ENCODE measurements at places on chromosomes 2 and 18.
A peak's percentile ranks its signal among the peaks of the same experiment; 100 is the strongest.

DNA sequence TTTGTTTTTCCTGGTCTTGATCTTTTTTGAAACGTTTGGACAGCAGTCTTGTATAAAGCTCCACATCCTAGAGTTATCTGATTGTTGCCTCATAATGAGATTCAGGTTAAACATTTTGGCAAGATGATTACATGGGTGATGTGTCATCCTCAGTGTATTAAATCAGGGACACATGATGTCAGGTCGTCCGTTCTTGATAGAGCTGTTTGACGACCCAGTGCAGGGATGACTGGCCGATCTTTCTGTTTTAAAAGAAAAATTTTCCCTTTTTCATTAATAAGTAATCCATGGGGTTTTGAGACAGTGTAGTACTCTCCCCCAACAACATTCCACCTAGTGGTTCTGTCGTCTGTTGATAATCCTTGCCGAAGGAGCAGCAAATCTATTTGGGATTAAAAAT lies 44.5 kb upstream of the SERPINB2 start:
- no peak for DNase-seq

- DNase-seq = no peak
Measured at GRCh38 chr2:169776252-169776761, 22.4 kb upstream of the SSB start.

DNA sequence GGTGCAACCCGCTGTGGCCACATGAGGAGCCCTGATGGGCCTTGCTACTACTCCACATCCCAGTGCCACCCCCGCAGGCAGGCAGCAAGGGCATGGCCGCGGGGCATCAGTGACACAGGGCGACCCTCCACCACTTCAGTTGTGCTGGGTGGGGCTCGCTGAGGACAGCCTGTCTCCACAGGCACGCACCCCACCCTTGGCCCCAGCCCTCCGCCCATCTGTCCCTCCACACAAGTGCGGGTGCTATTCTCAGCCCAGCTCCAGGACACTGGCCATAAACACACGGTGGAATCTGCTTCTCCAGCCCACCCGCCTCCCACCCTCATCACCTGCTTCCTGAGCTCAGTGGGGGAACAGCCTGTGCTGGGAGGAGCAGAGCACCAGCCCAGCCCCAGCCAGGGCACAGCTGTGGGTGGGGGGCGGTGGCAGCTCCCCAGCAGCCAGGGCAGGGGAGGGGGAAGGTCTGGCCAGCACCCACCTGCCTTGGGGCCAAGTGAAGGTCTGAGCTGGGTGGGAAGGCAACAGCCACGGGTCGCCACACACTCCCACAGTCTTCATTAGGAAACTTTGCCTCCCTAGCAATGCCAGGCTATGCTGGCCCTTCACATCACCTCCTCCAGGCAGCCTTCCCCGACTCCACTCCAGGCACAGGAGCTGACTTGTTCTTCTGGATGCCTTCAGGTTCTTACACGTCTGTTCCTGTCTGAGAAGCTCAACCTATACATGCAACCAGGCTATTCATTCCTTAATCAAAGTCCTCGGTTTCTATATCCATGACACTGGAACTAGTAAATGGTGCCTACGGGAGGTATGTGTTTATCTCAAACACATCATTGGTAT lies 16.5 kb downstream of the BIN1 start:
- DNase-seq = no peak

- no peak for DNase-seq
Measured at GRCh38 chr2:140526575-140526974, 1604.2 kb downstream of the LRP1B start.

- no peak for DNase-seq
Measured at GRCh38 chr2:20224716-20225293, at the start of gene SDC1. SDC1 (minus strand) TSS chr2:20225130; CDS start chr2:20224867, 263 bp downstream.

DNA sequence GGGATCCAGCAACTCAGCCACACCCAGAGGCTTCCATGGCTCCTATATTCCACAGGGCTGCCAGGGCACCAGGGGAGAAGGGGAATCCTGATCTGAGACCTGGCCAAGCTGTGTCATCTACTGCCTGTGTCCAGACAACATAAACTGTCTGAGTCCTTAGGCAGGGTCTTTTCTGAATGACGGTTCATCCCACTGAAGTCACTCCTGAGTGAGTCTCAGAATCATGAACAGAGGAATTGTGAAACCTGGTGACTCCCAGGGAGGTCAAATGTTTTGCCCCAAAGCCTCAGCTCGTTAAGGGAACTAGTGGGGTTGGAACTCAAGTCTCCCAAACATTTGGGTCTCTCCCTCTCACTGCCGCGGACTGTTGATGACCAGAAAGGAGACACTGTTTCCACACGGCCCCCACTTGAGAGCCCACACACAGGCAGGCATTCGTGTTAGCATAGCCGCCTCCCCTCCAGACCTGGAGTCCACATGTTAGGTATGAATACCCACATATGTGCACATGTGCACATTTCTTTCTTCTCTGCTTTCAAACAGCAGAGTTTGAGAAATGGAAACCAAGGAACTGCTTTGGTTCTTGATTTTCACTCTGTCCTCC lies 125.0 kb upstream of the MSH6 start:
- DNase-seq = no peak

DNA sequence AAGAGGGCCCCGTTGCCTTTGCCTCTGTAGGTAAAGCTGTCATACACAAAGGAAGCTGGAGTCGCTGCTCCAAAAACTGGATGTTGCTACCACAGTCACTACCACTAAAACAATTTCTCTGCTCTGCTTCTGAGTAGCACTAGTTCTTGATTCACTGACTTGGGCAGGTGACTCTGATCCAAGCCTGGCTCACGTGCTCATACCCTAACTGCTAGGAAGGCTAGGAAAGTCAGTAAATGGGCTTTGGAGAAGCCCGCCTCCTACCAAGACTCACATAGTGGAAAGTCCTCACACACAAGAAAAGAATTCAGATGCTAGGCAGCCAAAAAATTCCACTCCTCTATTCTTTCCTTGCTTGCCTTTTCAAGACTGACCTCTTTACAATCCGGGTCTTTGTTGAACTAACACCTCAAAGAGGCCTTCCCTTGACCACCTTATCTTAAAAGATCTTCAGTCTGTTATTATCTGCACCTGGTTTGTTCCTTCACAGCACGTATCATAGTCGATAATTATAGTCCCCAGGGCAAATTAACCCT lies 11.4 kb upstream of the DYNC1I2 start:
- DNase-seq = no peak

DNA sequence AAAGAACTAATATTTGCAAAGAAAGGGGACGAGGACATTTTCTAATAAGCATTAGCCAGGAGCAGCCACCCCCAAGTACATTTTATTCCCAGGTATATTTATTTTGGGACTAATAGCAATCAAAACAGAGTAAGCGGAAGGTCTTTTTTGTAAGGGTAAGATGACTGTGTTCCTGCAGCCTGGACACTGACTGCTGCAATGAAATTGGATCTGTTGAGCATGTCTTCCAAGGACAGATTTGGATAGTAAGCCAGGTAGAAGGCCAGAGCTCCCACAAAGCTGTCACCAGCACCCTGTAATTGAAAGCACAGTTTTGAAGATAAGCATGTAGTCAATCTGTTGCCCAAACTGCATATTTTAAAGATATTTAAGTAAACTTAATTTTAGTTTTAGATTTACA lies 10.0 kb downstream of the MRPL33 start:
- no peak for DNase-seq

- no peak for DNase-seq
Measured at GRCh38 chr2:160208655-160209515, 8.8 kb upstream of the ITGB6 start.

GRCh38 chr2:55585451-55586080 lies 31.9 kb downstream of the PPP4R3B start:
- no peak for DNase-seq

GRCh38 chr2:86673986-86674670 lies 46.0 kb upstream of the RMND5A start:
- no peak for DNase-seq

GRCh38 chr18:46449033-46449432 lies 208.0 kb downstream of the LOXHD1 start:
- no peak for DNase-seq

GRCh38 chr2:138708682-138709241 lies 71.4 kb downstream of the NXPH2 start:
- no peak for DNase-seq

DNA sequence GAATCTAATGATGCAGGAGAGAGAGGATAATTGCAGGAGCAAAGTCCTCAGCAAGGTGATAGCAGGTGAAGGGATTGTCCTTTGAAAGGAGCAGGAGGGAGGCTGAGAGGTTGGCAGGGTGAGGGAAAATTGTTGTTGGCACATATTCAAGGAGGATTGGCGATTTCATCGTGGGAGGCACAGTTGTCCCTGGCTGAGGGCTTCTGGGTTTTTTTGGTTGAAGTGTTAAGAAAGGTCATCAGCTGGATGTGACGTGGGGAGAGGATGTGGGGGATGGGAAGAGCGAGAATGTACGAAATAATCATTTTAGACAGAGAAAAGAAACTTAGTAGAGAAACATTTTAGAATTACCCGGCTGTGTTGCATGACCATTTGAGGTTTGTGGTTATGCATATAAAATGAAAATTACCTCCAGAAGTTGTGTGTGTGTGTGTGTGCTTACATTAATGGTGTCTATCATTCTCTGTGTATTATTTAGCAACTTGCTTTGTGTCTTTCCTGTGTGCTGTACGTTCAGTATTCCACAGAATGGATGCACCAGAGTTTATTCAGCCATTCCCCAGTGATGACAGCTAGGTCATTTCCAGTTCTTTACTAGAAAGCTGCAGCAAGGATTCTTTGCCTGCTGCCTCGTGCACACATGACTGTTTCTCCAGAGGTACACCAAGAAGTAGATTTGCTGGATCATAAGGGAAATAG lies 67.6 kb downstream of the SDC1 start:
- no peak for DNase-seq

GRCh38 chr2:9407363-9407811 lies 15.9 kb downstream of the ITGB1BP1 start:
- DNase-seq = no peak

DNA sequence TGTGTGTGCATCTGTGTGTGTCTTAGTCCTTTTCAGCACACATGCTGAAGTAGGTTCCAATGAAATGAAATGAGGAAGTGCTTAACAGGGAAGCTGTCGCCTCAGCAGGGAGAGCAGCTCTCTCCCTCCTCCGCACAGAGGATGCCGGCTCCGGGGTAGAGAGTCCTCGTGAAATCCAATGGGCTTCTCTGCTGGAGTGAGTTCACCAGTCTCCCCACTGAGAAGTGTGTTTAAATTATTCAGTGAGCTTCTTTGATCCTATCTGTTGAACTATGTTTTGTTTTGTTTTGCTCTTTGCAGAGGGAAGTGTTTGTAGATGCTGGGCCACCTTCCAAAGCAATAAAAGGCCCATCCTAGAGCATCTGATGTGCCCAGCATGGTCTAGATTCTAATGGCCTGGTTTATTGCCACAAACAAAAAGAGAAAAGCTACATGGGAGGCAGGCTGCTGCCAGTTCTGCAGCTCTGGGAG lies 6.7 kb downstream of the PPP1R7 start:
- DNase-seq = no peak

- no peak for DNase-seq
Measured at GRCh38 chr2:50345701-50346591, 686.0 kb downstream of the NRXN1 start.

DNA sequence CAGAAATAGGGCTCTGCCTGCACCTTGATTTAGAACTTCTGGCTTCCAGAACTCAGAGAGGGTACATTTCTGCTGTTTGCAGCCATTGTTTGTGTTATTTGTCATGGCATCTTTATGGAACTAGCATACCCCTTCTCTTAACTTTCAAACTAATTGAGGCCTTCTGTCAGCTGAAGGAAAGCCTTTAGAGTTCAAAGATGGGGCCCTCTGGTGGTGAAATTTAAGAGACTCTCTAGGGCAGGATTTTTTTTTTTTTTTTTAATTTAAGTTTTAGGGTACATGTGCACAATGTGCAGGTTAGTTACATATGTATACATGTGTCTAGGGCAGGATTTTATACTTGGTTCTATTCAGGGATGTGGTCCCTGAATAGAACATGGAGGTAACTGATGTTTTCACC lies 260.6 kb upstream of the LINC00305 start:
- no peak for DNase-seq

- DNase-seq = no peak
Measured at GRCh38 chr2:42907835-42908234, 115.5 kb upstream of the HAAO start.

DNA sequence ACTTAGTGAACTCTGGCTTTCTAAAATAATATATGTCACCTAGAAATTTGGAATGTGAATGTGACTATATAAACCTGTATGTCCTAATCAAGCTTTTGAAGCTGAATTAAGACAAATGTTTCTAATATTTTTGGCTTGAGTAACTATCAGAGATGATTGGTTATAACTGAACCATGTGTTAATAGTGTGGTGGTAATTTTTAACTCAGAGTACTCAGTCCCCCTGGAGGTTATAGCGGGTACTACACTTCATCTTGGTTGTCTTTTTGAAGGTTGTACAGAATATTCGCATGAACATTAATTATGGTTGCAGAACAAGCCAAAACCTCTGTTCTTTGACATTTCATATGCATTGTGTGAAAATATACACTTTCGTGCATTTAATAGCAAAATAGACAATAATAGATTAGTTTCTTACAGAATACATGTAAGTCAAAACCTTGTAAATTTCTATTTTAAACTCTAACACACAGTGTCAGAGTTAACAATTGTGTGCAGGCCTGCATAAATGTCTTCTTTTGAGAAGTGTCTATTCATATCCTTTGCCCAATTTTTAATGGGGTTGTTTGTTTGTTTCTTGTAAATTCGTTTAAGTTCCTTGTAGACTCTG lies 86.0 kb downstream of the OSBPL6 start:
- DNase-seq = peak; percentile 19

Data from activated CD4-positive, alpha-beta memory T cell treated with anti-CD3 and anti-CD28 coated beads, Interleukin-2, amount 10 ng/mL, durations not matched to agents 7 days and 5 days (primary cell).